ENCODE measurements at places on chromosomes 4 and X.

- DNase-seq = no peak
Measured at GRCh38 chr4:21769404-21770147, 179.0 kb downstream of the KCNIP4 start.

DNA sequence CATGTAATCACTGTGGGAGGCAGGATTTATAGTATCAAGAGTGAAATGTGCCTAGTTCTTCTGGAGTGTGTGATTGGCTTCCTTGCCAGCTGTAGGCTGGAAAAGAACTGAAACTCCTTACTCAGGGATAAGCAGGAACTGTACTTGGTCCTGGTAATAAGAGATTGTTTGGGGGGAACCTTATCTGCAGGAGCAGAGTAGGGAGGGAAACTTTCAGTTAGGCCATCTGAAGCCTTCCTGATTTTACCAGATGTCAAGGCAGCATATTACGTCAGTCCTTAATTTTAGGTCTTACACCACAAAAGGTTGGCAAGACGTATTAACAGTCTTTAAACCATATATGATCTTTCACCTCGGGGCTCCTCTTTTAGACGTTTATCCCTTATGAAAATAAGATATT, 231.5 kb upstream of the FMR1 start:
- no peak for DNase-seq

DNA sequence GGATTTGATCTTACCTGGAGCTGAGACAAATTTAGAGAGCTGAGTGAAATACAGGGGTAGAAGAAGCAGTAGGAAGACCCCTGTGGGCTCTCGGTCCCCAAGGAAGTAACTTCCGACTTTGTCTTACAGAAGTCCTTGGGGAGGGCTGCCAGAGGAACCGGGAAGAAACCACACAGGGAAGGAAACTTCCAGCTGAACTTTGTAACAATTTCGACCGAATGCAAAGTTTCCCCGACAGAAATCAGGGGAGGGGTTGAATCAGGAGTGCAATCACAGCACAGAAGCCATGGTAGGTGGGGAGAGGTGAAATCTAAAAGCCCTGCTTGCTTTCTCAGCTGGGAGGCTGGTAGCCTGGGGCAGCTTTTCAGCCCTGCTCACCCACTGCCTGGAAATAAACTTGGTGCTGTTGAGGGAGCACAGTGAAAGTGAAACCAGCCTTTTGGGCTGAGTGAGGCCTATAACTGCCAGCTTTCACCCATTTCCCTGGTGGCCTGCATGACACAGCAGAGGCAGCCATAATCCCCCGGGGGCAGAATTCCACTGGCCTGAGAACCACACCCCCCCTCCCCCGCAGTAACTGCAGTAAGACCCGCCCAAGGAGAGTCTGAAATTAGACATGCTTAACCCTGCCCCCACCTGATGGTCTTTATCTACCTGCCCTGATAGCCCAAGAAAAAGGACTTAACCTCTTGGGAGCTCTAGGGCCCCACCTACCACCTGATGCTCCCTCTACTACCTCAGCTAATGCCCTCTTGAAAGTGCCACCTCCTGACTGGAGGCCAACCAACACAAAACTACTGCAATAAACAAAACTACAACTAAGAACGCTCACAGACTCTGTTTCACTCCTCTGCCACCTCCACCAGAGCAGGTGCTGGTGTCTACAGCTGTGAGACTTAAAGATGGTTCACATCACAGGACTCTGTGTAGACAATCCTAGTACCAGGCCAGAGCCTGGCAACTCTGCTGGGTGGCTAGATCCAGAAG, 248.2 kb downstream of the PARM1 start:
- no peak for DNase-seq

DNA sequence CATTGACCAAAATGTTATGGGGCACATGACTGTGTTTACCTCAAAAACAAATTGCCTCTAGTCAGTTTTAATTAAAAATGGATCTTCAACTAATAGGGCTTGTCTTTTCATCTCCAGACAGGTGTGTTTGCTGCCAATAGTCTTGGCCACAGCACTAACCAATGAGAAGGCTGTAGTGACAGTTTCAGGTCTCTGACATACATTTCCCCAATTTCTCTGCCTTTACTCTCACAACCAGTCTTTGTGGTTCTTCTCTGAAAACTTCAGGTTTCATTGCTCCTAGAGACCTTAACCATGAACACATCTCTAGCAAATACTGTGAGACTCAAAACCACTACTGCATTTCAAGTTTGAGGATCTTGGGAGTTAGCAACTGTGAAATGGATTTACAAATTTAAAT, 3.5 kb upstream of the EDNRA start:
- no peak for DNase-seq

DNA sequence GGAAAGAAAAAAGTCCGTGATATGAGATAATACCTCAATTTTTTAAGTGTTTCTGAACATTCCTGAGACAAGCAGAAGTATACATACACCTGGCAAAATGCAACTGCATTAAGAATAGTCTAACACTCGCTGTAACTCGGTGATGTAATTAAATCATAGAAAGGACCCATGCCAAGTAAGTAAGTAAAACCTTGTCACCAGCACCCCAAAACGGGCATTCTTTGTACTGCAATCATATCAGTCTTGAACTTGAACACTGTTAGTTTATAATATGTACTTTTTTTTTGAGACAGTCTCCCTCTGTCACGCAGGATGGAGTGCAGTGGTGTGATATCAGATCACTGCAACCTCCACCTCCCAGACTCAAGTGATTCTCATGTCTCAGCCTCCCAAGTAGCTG, 47.4 kb downstream of the SMIM14 start:
- DNase-seq = no peak

DNA sequence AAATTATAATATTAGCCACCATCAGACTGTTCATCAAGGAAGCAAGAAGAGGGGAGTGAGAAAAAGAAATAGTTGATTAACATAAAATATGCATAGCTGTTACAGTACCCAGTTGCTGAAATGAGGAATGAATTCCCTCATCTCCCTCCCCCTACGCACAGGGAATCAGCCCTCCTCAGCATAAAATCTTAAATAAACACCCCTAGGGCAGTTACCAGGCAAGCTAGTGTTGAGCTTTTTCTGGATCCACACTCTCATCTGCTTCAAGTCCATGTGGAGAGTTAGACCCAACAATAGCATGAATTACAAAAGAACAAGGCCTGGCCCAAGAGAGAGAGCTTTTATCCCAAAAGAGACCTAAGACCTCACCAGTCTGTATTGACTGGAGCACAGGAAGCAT, 19.0 kb upstream of the SYTL4 start:
- DNase-seq = no peak

DNA sequence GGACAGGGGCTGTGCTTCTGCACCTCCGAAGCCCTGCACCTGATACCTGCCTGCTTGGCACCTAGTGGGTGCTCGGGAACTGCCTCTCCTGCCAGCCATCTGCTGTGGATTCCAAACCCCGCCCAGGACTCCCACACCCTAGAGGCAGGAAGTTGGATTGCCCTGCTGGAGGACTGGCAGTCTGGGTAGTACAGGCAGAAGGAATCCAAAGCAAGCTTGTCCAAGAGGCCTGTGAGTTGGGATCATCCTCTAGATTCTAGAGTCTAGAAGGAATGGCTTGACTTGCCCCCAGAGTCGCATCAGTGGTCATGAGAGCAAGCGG, 64.6 kb upstream of the MTM1 start:
- no peak for DNase-seq

- DNase-seq = no peak
Measured at GRCh38 chr4:187436251-187436650, 559.3 kb upstream of the ZFP42 start.

DNA sequence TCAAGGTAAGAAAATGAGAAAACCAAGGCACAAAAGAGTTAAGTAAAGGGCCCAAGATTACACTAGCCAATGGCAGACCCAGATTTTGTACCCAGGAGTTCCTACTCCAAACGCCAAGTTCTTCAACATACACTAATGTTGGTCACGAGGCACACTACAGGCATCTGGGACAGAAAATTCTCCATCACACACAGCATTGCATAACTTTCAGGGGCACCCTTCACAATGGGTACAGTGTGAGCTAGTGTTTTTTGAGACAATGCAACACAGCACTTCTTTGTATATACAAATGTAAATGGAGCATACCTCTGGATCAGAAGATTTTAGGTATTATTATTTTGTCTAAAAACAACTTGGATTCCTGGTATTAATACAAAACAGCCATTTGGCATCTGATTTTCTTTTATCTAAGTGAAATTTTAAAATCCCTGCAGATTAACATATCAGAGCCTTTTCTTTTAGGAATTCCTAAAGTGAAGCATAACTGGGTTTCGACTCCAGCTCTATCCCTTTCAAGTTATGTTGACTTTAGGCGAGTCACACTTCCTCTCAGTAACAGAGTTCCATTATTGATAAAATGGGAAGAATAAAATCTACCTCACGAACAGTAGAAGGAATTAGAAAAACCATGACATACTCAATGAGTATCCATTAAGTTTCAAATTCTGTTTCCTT, 41.1 kb downstream of the ADGRA3 start:
- no peak for DNase-seq

- no peak for DNase-seq
Measured at GRCh38 chrX:39361736-39362135, 560.5 kb downstream of the MID1IP1 start.
